ENCODE measurements at places on chromosomes 5 and 9. TPM values are rescaled to one million over a fixed set of nuclear protein-coding genes. Genes with fewer than 3 reads are reported as not detected.

PTCD2 gene
- total RNA-seq = 2.2 TPM

MEGF9 gene
- total RNA-seq = 5.4 TPM

HAVCR1 gene
- total RNA-seq = not detected

C9orf153 gene
- total RNA-seq = under 0.01 TPM

IL4 gene
- total RNA-seq = not detected

SPINK7 gene
- not detected for total RNA-seq

BRINP1 gene
- under 0.01 TPM for total RNA-seq

CNTFR gene
- total RNA-seq = not detected

GPRIN1 gene
- 3.6 TPM for total RNA-seq

RPL12 gene
- total RNA-seq = 1,080 TPM

OTP gene
- total RNA-seq = not detected

ADGRD2 gene
- total RNA-seq = not detected

FBP2 gene
- not detected for total RNA-seq

PAM gene
- 185 TPM for total RNA-seq

TOR2A gene
- 4.8 TPM for total RNA-seq

RNF183 gene
- not detected for total RNA-seq

TLE4 gene
- 16.9 TPM for total RNA-seq

GALNT12 gene
- under 0.01 TPM for total RNA-seq

TMEM215 gene
- not detected for total RNA-seq

NR4A3 gene
- total RNA-seq = under 0.01 TPM
